ENCODE measurements at places on chromosomes 1 and 21.

- no peak for DNase-seq
Observed at GRCh38 chr1:30414086-30414850, 309.1 kb downstream of the MATN1 start.

GRCh38 chr21:17901458-17902079 is 82.4 kb upstream of the C21orf91 start:
- no peak for DNase-seq

DNA sequence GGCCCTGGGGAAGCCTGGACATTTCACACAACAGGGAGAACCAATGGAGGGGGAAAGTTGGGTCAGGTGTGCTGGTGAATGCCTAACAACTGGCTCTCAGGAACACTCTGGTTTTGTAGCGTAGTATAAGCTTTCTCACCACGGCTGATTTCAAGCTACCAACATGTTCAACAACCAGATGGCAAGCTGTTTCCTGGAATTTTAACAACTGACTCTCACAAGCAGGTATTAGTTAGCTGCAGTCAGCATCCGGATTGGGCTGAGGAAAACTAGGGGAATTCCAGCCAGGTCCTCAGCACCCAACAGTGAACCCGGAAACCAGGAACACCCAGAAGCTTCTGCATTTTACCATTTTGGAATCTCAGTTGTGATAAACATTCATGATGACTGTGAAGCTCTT is 162.3 kb upstream of the CAMK1G start:
- DNase-seq, result no peak

- no peak for DNase-seq
Observed at GRCh38 chr21:35578831-35579471, 481.4 kb downstream of the SETD4 start.

GRCh38 chr1:92210701-92211100 is 7.0 kb upstream of the C1orf146 start:
- no peak for DNase-seq

GRCh38 chr1:243316366-243316989 is 60.6 kb downstream of the SDCCAG8 start:
- no peak for DNase-seq

- DNase-seq, result no peak
Observed at GRCh38 chr1:191888996-191889622, 269.2 kb upstream of the RGS18 start.

DNA sequence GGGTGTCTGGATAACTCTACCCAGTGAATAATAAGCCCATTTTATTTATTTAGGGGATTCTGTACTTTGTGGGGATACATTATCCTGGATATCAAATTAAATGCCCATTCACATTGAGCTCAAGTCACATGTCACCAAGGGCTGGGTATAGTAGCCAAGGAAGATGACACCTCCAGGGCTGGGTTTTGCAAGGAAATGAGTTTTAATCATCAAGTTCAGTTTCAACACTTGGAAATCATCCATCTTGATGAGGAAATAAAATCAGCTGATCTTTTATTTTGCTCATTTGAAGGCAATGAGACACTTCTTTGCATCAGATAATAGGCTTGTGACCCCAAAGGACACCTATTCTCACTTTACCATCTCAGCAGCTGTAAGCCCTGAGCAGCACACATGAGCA is 80.0 kb upstream of the TNR start:
- DNase-seq, result no peak

GRCh38 chr1:238628110-238628509 is 737.4 kb upstream of the ZP4 start:
- DNase-seq, result no peak

GRCh38 chr1:198018529-198018928 is 101.4 kb downstream of the LHX9 start:
- no peak for DNase-seq

GRCh38 chr1:10283318-10283984 is 73.1 kb downstream of the KIF1B start:
- no peak for DNase-seq

DNA sequence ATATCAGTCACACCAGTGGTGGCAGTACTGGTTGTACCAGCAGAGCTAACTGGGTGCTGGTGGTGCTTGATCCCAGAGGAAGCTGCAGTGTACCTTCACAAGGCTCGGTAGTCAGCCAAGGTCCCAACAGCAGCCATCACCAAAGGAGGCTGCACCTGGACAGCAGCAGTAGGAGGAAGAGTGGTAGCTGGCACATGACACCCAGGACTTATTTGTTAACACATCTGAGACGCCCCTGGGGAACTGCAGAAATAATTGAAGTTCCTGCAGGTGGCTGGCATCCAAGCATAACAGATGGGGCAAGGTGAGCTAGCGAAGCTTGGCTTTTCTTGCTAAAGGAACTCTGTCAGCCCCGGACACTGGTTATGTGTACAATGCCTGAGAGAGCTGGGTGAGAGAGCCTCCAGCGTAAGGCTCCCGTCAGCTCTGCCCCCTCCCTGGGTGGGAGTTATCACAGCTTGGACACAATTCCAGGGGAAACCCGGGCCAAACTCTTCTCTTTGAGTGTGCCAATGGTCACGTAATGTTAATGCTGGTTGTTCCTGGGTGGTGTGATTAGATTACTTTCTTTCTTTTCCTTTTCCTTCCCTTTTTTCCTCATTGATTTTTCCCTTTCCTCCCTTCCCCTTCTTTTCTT is 29.1 kb upstream of the PARP1 start:
- DNase-seq, result no peak

GRCh38 chr1:160756849-160757201 is 17.8 kb downstream of the SLAMF7 start:
- no peak for DNase-seq

DNA sequence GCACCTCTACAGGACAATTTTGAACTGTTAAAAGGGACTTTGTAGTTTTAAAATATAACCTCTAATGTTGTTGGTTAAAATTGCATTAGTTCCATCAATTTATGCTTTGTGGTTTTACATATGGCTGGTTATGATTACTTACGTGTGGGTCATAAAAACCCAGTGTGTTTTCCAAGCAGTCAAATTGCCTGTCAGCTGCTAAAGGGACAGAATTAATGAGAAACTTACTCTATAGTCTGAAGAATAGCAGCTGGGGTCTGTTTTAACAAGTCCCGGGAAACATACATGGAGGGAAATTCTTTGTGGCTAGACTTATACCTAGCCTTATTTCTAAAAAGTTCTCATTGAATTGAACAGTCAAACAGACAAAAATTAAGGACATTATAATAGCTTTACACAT is 820.9 kb upstream of the ADGRL4 start:
- peak; percentile 64 for DNase-seq

DNA sequence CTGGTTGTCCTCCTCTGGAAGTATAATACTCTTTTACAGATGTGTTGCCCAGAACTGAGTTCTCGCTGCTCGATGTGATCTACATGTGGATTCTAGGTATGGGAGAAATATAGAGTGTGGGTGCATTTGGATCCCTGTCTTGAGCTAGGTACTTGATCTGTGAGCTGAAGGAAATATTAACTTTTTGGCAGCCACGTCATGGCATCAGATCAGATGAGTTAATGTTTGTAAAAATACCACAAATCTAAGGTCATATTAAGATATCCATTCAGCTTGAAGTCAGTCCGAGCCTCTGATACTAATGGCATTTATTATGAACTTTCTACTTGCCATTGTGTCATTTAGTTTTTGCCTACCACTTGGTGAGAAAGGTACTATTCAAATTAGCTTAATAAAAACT is 24.6 kb downstream of the MAPKAPK2 start:
- DNase-seq, result no peak

DNA sequence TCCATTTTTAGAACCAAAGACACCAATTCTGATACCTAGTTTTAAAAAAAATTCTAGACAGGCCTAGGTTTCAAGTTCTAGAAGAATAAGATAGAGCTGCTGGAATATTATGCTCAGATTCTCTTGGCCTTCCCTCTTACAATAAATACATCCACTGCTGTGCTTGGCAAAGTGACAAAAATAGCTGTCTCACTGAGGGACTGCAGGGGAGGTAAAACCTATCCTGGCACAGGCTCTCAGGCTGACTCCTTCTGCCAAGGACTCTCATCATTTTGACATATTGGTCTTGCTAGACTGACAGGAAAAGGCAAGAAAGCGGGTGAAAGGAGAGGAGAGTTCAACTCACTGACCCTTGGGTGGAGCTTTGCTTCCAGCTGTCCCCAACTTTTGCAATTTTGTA is 197.0 kb upstream of the LHX8 start:
- DNase-seq, result no peak

DNA sequence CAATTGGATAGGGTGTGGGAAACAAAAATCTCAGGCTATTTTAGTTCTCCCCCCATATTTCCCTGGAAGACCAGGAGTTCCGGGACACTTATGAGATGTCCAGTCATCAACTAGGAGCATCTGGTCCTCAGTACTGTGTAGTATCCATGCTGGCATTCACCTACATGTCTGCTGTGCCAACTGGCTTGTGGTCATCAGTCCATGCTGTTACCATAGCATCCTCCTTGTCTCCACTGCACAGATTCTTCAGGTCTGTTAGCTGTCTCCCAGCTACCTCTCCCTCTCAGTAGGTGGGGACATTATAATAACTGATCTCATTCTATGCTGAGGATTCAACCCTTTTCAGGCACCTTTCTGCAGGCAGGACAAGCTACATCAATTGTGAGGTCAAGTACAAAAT is 302.9 kb downstream of the BARHL2 start:
- no peak for DNase-seq

- no peak for DNase-seq
Observed at GRCh38 chr1:168603501-168604110, 27.2 kb downstream of the XCL1 start.

DNA sequence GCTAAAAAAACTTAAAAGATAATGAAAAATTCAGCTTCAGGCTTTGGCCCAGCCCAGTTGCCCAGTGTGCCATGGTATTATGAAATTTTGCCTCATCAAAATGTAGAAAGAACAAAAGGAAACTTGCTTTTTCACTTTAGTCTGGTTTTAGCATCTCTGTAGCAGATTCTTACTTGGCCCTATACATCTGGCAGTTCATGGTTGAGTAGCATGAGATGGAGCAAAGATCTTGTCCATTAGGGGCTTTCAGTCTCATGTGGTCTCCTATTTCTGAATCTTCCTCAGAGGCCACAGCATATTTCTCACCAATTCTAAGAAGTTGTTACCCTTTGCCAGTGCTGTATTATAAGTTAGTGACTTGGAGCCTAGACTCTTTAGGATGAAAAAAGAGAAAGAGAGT is 58.5 kb downstream of the ATP2B4 start:
- DNase-seq, result no peak

DNA sequence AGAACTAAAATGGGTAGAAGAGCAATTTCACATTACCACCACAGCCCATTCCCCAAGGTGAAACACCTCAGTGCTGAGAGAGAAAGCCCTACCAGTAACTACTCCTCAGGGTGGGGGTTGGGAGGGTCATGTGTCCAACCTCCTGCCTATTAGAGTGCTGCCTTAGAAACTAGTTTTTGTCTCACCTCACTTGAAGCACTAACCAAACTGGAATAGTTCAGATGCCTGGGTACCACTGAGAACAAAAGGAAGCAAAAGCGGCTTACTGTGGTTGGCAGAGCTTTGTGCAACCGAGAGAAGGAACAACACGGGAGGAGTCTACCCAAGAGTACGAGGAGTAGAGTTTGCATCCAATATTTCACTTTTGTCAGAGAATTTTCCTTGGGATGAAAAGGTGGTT is 1207.5 kb upstream of the ADGRL2 start:
- no peak for DNase-seq

DNA sequence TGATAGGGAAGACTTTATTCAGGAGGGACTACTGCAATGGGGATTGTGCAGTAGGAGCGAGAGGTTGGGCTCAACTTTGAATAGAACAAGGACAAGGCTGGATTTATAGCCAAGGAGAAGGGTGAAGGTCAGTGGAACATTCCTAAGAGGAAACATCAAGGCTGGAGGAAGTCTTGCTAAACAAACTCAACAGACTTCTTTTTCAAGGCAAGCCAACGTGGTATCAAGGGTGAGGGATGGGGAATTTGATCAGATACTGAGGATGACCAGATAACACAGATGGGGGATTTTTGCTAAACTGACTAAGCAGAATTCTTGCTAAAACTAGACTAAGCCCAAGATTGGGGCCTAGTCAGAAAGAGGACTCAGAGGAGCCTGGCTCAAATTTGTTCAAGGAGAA is 107.3 kb downstream of the DUSP10 start:
- DNase-seq, result no peak

DNA sequence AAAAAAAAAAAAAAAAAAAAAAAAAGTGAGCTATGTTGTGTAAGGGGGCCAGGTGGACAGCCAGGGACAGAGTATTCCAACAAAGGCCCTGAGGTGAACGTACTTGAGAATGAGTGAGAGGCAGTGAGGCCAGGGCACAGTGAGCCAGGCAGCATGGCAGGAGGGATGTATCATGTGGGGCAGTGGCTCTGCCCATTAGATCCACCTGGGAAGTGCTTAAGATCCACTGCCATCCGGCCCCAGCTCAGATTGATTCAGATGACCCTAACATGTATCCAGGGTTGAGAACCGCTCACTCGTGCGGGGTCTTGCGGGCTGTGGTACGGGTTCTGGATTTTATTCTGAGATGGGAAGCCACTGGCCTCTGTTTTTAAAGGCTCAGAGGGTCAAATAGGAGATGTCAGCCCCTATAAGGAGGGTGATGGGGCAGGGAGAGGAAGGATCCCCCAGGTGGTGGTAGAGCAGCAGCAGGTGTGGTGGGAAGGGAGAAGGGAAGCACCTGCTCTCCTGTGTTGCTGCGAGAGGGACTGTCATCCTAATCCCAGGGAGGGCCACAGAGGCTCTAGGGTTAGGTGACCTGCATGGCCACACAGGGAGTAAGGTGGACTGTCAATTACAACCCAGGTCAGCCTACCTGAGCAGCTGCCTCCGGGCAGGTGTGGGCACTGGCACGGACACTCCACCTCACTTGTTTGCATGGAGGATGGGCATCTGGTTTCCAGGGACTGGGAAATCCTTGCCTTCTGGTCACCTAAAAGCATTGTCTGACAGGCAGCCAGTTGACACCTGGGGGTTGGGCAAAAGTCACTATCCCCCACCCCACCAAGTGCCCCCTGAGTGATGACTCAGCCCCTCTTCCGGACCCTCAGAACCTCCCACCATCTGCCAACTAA is 31.6 kb downstream of the CDK18 start:
- no peak for DNase-seq

- no peak for DNase-seq
Observed at GRCh38 chr1:175089136-175089718, 21.6 kb downstream of the TNN start.

DNA sequence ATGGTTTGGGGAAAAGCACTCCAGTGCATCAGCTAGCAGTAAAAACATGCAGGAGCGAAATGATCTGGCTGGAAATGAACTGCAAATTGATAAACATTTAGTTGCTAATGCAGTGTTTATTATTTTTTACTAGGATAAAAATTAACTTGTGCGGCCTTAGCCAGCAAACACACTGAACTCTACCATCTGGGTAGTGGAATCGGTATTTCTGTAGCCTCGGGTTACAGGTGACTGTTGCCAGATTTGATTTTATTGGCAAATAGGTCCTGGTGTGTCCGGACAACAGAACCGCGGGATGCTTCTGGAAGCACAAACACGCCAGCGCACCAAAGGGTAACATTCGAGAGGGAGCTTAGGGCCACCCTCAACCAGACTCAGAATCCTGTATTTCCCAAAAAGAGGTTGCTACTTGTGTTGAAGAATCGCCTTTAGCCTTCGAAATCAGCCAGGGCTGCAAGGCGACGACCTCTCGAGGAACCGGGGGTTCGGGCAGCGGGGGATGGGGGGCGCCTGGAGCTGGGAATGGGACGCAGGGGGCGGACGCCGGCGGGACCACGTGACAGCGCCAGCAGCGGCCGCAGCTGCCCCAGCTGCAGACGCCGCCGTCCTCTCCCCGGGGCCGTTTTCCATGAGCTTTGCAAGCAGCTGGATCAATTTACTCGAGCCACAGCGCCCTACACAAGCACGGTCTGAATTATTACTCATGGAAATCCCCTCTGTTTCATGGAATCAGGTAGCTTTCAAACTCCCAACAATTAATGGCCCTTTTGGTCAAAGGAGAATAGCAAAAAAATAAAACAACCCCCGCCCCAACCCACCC is 158.8 kb downstream of the TOMM20 start:
- no peak for DNase-seq

All from SK-N-MC (cell line).